ENCODE measurements at places on chromosomes 12 and 14.
A peak's percentile ranks its signal among the peaks of the same experiment; 100 is the strongest.

DNA sequence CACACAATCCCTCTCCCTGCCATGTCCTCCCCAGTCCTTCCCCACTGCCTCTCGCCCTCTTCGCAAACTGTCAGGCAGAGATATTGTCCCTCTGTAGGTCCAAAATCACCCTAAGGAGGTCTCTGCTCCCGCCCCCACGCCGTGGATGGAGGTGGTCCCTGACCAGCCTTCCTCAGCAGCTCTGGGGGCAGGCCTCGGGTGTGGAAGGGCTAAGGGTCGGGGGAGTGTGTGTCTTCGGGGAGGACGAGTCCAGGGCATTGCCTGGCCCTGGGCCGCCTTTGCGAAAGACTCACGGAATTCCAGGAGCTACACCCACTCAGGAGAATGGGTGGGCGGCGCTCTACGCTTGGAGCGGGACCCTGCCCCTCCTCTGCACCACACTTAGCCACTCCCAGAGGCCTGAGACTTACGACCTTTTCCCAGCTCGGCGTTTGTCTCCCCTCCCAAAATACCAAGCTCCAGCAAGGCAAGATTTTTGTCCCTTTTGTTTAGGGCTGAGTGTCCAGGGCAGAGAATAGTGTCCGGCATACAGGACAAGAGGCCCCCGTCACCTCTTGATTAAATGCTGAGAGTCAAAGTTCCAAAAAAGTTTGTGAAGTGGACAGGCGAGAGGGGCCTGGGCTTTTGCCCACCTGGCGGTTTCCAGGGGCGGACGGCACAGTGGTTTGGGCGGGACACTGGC, 881 bp downstream of the PYGL start:
- DNase-seq: peak; percentile 91

DNA sequence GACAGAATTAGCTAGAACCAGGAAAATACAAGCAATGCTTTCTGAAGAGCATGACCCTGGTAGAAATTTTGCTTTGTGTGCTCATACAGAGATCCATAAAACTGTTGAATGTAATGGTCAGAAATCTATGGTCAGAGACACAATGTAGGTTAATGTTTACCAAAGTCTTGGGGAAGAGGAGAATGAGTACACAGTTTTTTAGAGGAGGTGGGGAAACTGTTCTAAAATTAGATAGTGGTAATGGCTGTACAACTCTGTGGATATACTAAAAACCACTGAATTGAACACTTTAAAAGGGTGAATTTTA, 109.5 kb upstream of the ARHGAP5 start:
- DNase-seq: no peak

GRCh38 chr14:49972131-49972671, 79.3 kb downstream of the ARF6 start:
- no peak for DNase-seq

- no peak for DNase-seq
These were observed 31.8 kb upstream of the TEX22 start for GRCh38 chr14:105366386-105367074.

DNA sequence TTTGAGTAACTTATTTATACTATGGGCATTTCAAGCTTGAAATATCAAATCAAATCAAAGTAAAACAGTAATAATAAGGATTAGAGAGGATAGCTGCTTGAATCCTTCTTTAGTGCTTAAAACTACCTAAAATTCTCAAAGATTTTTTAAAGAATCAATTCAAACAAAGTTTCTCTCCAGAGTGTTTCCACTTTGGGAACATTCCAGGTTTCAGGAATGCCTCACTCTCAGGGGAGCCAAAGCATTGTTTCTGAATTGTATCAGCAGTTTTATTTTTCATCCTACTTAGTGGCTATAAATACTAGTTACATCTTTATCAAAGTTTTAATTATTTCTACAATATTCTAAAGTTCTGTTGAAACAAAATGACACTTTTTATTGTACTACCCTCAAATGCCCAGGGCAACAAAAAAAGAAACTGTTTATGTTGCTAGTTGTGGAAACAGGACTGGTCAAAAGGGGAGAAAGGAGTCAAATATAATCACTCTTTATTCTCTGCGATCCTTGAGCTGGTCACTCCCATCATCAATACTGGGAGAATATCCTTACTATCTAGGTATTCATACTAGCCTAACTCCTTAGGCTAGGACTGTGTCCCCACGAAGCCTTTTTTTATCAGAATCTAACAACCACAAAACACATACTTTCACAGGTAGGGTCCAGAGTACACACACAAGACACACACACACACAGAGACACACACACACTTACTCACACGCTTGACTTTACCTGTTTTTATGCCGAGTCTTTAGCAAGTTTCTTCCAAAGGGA, 598 bp downstream of the RASSF9 start:
- no peak for DNase-seq

Measured in mesenteric fat pad (tissue), 1 donor.